Activated CD4-positive, alpha-beta T cell treated with anti-CD3 and anti-CD28 coated beads for 4 hours (primary cell): ENCODE measurements at places on chromosomes 16 and 17.

GRCh38 chr17:56597495-56597990 lies 4.0 kb downstream of the NOG start:
- DNase-seq: peak; percentile 21

GRCh38 chr17:15012351-15012980 lies 252.7 kb downstream of the PMP22 start:
- no peak for DNase-seq

- DNase-seq: no peak
Measured at GRCh38 chr16:31063843-31064611, 10.0 kb downstream of the ZNF668 start.

- DNase-seq: no peak
Measured at GRCh38 chr17:49157784-49158183, 25.2 kb downstream of the B4GALNT2 start.
